HS-5 (cell line): ENCODE measurements at places on chromosomes 16 and 17.

GRCh38 chr16:49739381-49739780 is 116.5 kb downstream of the ZNF423 start:
- DNase-seq, result no peak

- DNase-seq, result no peak
Measured at GRCh38 chr17:17322516-17323510, 19.6 kb downstream of the NT5M start.

DNA sequence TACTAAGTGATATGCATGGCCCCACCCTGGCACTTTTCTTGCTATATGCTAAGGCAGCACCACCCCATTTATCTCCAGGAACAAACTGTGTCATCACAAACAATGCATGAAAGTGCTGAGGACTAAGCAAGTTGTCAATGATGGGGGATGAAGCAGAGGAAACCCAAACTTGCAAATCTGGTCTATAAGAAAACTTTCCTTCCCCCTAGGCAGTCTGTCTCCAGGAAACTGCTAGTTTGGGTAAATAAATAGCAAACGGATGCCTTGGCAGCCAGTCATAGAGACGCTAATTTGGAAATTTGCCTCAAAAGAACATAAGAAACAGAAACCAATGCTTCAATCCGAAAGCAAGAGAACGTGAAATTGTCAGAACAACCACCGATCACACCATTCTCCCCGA is 5.6 kb upstream of the HSBP1 start:
- DNase-seq, result no peak

GRCh38 chr16:79993629-79994209 is 393.2 kb upstream of the MAF start:
- DNase-seq, result no peak

DNA sequence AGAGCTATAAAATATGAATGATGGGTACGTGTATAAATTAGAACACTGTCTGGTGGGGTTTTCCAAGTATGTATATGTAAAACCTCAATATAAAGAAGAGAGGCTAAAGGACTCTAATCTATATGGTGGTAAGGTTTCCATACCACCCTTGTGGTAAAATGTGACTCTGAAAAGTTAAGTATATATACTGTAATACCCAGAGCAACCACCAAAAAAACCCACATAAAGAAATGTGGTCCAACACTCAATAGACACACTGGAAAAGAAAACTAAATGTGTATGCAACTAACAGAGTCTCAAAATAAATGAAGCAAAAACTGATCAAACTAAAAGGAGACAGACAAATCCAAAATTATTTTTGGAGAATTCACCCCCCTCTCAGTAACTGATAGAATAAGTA is 72.2 kb downstream of the XPO6 start:
- DNase-seq, result no peak

DNA sequence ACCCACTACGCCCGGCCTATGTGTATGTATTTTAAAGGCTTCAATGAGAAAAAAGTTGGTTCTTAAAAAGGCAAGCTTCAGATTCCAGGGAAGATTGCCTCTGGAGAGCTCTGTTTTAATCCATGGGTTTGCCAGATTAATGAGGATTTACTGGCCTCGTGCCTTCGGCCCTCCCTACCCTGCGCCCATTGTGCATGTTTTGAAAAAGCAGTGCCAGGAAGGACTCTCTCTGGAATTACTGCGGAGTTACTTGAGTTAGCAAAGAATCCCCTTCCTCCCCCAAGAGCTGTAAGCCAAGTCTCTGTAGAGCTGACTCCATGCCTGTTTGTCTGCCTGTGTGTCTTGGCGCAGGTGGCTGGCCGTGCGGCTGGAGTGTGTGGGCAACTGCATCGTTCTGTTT is 98.9 kb downstream of the ABCC6 start:
- no peak for DNase-seq

GRCh38 chr17:69286257-69286656 is 40.7 kb downstream of the ABCA5 start:
- DNase-seq, result peak; percentile 36

DNA sequence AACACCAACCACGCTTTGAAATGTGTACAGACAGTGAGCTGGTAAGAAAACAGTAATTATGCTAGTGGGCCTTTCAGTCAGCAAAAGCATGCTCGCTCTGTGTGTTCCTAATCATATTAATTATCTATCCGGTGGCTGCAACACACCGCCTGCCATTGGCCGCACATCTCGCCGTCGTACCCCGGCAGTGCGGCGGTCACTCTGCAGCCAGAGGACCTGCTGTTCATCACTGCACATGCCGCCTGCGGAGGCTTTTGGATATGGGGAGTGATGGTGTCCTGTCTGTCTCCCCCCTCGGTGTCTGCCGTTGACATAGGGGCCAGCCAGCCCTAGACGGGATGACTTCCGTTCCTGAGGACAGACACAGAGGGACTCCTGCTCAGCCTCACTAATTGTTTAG is 68.5 kb downstream of the RPA1 start:
- no peak for DNase-seq

GRCh38 chr16:46857368-46857945 is 26.5 kb upstream of the C16orf87 start:
- no peak for DNase-seq

- DNase-seq, result no peak
Measured at GRCh38 chr16:84091460-84091859, 25.3 kb downstream of the MBTPS1 start.

GRCh38 chr16:6193718-6194117 is 1096.1 kb upstream of the EEF2KMT start:
- DNase-seq, result no peak

DNA sequence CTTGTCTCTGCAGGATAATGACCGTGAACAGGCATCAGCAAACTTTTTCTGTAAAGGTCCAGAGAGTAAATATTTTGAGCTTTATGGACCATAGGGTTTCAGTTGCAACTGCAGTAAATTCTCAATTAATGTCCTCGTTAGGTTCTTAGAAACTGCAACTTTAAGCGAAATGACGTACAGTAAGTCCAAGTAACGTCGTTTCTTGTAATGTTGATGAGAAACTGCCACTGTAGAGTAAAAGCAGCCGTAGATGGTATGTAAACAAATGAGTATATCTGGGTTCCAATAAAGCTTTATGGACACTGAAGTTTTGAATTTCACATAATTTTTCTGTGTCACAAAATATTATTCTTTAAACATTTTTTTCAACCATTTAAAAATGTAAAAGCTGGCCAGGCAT is 4.9 kb downstream of the CHD9 start:
- DNase-seq, result no peak

DNA sequence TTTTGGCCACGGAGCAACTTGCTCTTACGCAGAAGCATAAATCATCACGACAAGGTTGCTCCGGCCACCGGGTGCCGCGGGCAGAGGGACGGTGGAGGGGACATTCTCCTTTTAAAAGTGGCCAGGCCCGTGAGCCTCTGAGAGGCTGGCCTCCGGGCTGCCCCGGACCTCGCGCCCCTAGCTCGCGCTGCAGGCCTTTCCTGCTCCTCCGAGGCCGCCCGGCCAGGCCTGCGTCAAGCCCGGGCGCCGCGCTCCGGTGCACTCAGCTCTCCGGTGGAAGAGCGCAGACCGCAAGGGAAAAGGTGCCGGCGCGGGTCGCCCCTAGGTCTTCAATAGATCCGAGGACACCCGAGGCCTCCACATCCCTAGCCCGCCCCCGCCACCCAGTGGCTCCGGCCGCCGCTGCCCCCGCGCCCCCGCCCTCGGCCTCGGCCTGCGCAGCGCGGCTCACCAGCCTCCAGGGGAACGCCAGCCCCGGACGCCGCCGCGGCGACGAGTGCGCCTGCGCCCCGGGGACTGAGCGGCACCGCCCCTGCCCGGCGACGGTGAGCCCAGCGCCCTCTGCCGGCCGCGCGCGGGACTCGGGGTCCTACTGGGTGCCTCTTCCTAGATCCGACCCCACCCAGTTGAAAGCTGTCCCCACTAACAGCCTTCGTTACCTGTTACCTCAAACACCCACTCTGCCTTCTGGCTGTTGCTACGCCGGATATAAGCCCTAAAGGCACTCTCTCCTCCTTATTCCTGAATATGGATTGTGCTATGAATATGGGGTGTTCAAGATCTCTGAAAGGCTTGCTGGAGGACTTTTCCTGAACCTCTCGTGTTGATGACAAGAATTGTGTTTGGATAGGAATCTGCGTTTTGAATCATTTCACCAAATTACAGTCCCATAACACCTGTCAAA is at the start of gene LYRM9:
TSS of gene LYRM9 (minus strand) at position 500 of the 904 bp plus-strand sequence. CDS start 10,671 bp downstream, outside the sequence.
- peak; percentile 25 for DNase-seq

- no peak for DNase-seq
Measured at GRCh38 chr17:27747462-27748359, 52.6 kb downstream of the NOS2 start.

- no peak for DNase-seq
Measured at GRCh38 chr16:85753976-85754375, 3.1 kb upstream of the C16orf74 start.

DNA sequence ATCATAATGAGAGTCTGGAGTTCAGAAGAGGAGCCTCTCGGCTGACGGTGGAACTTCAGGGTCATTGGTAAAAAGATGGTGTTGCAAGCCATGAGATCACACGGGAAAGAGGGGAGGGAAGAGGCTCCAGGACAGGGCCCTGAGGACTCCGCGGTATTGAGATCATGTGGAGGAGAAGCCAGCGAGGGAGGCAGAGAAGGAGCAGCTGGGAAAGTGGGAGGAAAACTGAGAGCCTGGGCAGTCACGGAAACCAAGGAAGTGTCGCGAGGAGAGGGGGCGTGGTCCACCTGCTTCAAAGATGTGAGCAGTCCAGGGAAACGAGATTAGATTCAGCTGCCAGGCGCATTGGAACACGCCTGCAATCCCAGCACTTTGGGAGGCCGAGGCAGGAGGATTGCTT is 27.7 kb upstream of the SBK1 start:
- peak; percentile 15 for DNase-seq

- no peak for DNase-seq
Measured at GRCh38 chr17:36653856-36654255, 52.5 kb downstream of the MRM1 start.

GRCh38 chr16:80350061-80350460 is 190.7 kb upstream of the DYNLRB2 start:
- no peak for DNase-seq

GRCh38 chr16:81684901-81685300 is 94.2 kb upstream of the PLCG2 start:
- no peak for DNase-seq

DNA sequence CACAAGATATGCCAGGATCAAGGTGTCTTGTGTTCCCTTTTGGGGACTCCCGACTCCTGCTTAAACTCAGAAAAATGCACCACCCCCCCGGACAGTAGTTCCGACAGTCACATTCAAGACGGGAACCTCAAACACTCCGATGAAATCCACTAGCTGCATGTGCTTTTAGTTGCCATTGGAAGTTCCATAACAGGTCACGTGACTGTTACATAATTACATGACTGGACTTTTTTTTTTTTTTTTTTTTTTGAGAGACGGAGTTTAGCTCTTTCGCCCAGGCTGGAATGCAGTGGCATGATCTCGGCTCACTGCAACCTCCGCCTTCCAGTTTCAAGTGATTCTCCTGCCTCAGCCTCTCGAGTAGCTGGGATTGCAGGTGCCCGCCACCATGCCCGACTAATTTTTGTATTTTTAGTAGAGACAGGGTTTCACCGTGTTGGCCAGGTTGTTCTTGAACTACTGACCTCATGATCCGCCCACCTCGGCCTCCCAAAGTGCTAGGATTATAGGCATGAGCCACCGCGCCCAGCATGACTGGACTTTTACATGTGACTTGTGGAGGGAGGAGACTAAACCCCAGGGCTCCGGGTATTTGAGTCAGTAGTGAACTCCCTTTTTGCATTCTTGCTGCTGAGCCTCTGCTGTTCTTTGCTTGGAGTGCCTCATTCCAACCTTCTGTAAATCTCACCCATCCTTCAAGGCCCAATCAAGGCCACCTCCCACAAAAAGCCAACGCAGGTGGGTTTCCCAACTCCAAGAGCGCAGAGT is 1.6 kb downstream of the SIRT7 start:
- DNase-seq, result peak; percentile 56

GRCh38 chr17:32445497-32445896 is 1.2 kb downstream of the PSMD11 start:
- no peak for DNase-seq

- DNase-seq, result no peak
Measured at GRCh38 chr16:22001591-22001990, 675 bp upstream of the PDZD9 start.

DNA sequence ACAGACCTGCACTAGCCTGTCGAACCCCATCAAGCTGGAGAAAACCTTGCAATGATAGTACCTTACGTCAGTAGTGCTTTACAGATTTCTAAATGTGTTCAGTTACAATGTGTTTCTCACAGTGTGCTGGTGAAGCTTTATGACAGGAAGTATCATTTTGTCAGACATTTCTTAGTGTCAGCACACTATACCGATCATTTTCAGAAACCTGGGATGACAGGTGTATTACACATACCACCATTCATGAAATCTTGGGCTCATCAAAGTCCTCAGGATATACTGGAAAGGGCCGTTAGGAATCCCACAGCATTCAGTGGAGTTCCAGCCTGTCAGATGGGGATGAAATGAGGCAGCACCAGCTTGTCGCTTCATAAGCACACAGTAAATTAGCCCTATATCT is 27.3 kb downstream of the TTC19 start:
- DNase-seq, result no peak

- no peak for DNase-seq
Measured at GRCh38 chr16:588639-588888, 1.3 kb upstream of the RAB40C start.

GRCh38 chr17:77325577-77326075 is 184.9 kb downstream of the SEC14L1 start:
- DNase-seq, result no peak

DNA sequence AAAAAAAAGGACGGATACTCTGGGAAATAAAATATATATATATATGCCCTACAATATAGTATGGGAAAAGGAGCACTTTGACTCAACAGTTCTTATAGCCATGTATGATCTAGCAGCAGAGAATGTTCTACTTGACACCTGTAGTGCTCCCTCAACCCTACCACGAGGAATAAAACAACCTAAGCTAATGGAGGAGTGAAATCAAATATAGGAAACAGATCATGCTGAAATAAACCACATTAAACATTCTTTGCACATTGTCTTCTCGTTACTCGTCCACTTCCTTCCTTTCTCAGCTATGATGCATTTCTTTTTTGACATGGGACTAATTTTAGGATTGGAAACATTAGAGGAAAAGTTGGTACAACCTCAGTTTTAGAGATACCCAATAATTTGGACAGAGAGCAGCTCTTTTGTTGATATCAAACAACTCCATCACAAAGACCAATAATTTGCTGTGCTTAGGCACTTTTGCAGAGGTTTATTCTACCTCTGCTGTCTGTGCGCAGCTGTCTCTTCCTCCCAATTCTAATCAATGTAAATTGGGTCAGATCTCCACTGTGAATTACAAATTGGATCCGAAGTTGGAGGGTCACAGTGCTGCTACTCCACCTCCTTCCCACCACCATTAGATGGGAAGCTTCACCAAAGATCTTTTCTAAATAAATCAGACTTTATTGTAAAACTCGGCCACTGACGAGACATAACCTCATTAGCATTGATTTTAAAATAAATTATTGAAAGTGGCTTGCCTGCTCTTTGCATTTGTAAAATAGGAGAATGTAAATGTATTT is 65.8 kb downstream of the SNX11 start:
- DNase-seq, result no peak

DNA sequence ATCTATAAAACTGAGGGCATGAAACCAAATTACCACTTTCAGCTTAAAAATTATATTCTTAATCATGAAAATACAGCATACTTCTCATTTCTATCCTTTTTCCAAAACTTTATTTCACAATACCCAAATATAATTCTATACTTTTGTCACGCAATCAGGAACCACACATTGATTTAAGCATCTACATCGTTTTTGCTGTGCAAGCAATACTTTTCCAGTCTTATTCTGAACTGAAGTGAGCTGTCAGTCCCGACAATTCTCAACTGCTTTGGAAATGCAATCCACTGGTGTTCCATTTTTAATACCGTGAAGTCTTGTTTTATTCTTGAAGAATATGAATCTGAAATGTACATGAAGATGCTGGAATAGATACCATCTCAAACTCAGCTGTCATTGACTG is 60.1 kb upstream of the NOL11 start:
- DNase-seq, result no peak
